B cell (primary cell): ENCODE measurements at places on chromosomes 7 and 10. TPM values are rescaled to one million over a fixed set of nuclear protein-coding genes. Genes with fewer than 3 reads are reported as not detected.

DNA sequence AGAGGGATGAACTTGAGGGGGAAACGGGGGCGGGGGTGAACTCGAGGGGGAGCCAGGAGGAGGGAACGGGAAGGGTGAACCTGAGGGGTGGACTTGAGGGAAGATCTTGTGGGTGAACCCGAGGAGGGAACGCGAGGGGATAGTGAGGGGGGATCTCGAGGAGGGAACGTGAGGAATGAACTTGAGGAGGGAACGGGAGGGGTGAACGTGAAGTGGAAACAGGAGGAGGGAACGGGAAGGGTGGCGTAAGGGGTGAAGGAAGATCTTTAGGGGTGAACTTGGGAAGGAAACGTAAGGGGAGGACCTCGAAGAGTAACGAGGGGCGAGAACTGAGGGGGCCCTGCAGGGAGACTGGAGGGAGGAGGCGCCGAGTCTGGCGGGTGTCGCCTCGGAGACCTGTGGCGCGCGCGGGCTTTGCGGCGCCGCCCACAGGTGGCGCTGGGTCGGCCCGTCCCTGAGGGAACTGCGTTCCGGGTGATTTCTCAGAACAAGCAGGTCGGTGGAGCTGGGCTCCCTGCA lies 651 bp downstream of the MYO3A start:
- H3K27ac ChIP-seq = no peak overlapping the region
- peaks cover 13% of the 10 kb centered on the region for H3K4me1 ChIP-seq
- H3K36me3 ChIP-seq = no peaks in the 10 kb centered on the region
- peak; percentile 55 for DNase-seq

DNA sequence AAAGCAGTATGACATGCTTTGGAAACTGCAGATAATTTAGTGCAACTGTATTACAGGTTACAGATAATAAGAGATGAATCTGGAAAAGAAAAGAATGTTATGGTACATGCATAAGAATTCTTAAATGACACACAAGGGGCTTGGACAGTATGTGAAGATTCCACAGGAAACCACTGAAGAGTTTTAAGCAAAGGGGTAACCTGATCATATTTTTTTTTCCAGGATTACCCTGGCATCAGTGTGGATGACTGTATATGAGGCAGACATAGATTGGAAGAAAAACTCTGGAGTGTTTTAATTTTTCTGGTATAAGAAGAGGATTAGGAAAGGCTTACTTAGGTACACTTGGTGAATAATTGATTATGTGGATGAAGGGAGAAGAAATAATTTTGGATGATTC lies 8.1 kb downstream of the TFPI2 start:
- no peak for DNase-seq
- H3K36me3 ChIP-seq = no peaks in the 10 kb centered on the region
- H3K4me1 ChIP-seq = no peaks in the 10 kb centered on the region
- H3K4me3 ChIP-seq = no peak overlapping the region

GRCh38 chr10:90023950-90024349 lies 322.6 kb downstream of the KIF20B start:
- no peaks in the 10 kb centered on the region for H3K27me3 ChIP-seq
- H3K4me3 ChIP-seq = no peak overlapping the region
- no peak overlapping the region for H3K27ac ChIP-seq
- no peak for DNase-seq
- H3K36me3 ChIP-seq = no peaks in the 10 kb centered on the region

DNA sequence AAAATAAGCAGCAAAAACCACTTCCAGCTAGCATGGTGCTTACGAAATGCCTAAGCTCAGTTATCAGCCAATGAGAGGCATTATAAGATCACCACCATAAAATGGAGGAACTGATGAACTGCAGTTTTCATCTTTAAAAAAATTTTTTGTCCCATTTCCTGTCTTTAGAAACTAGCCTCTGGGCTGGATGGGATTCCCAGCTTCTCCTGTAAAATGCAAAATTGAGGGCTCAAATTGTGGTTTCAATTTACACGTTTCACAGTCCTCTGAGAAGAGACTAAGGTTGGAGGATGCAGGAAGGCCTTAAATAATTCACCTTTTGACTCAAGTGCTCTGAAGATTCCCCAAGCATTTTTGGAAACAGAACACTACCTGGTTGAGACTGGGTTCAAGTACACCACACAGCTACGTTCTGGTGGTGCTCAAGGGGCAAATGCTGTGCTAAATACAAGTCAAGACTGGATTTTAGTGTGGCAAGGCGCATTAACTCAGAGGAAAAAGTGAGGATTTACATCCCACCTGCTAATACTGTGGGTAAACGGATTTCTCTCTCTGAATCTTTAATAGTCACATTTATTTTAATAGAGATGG lies 951 bp downstream of the ZNF25 start:
- peak overlapping the region; percentile 88 for H3K27ac ChIP-seq
- H3K36me3 ChIP-seq = peaks cover 1% of the 10 kb centered on the region
- no peak for DNase-seq
- H3K4me3 ChIP-seq = peak overlapping the region; percentile 64
- H3K4me1 ChIP-seq = peaks cover 9% of the 10 kb centered on the region

GRCh38 chr7:83930262-83930661 lies 264.3 kb downstream of the SEMA3A start:
- no peak overlapping the region for H3K4me3 ChIP-seq
- no peaks in the 10 kb centered on the region for H3K4me1 ChIP-seq
- no peaks in the 10 kb centered on the region for H3K36me3 ChIP-seq

DNA sequence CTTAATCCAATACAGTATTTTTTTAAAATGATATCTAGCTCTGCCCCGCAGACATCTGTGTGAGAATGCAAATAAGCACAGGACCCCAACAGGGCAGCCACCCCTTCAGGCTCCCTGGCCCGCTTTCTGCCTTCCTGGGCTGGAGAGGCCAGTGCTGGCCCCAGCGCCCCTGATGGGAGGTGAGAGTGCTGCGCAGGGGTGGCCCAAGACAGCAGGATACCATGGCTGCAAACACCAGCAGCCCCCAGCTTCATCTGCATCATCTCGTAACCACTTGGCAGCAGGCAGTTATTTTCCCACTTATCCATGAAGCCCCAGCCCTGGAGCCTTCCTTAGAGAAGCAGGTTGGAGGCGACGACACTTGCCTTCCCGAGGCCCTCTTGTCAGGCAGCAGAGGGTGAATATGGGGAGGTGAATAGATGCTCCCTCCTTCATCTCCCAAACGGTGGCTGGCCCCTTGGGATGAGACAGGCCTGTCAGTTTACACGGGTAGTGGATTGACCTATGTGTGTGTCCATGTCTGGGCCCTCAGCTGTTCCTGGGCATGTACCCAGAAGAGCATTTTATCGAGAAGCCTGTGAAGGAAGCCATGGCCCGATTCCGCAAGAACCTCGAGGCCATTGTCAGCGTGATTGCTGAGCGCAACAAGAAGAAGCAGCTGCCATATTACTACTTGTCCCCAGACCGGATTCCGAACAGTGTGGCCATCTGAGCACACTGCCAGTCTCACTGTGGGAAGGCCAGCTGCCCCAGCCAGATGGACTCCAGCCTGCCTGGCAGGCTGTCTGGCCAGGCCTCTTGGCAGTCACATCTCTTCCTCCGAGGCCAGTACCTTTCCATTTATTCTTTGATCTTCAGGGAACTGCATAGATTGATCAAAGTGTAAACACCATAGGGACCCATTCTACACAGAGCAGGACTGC lies 71.2 kb downstream of the ALOX5 start:
- H3K36me3 ChIP-seq = peaks cover 41% of the 10 kb centered on the region
- H3K4me3 ChIP-seq = no peak overlapping the region
- H3K27ac ChIP-seq = no peak overlapping the region
- H3K27me3 ChIP-seq = no peaks in the 10 kb centered on the region

DNA sequence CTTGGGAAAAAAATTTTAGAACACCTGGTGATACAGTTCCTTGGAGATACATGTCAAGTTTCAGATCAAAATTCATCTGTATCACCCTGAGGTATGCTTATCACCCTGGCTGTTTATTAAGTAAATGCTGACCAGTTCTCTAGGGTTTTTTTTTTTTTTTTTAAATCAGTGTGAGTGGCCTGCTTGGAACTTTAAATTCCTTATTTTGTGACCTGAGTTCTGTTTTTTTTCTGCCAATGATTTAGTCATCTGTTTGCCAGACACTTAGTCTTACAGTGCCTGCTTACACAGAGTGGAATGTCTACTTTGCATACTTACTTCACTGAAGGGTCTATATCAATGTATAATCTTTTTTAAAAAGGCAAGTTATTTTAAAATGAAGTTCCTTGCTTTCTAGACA lies 1.8 kb downstream of the TSPAN13 start:
- peak overlapping the region; percentile 92 for H3K4me3 ChIP-seq
- no peak for DNase-seq
- H3K27ac ChIP-seq = peak overlapping the region; percentile 11
- H3K36me3 ChIP-seq = no peaks in the 10 kb centered on the region

GRCh38 chr10:132679640-132680039 lies 106.3 kb downstream of the NKX6-2 start:
- no peaks in the 10 kb centered on the region for H3K27me3 ChIP-seq
- DNase-seq = no peak
- peaks cover 2% of the 10 kb centered on the region for H3K36me3 ChIP-seq
- H3K27ac ChIP-seq = no peak overlapping the region
- H3K4me1 ChIP-seq = peaks cover 9% of the 10 kb centered on the region

GRCh38 chr7:26179422-26179821 lies 21.1 kb downstream of the HNRNPA2B1 start:
- no peaks in the 10 kb centered on the region for H3K27me3 ChIP-seq
- H3K4me1 ChIP-seq = no peaks in the 10 kb centered on the region
- no peaks in the 10 kb centered on the region for H3K36me3 ChIP-seq
- no peak overlapping the region for H3K27ac ChIP-seq

- H3K36me3 ChIP-seq = no peaks in the 10 kb centered on the region
- peaks cover 20% of the 10 kb centered on the region for H3K4me1 ChIP-seq
- DNase-seq = peak; percentile 56
- no peak overlapping the region for H3K4me3 ChIP-seq
- H3K27me3 ChIP-seq = no peaks in the 10 kb centered on the region
These were observed 36.7 kb downstream of the BTBD16 start for GRCh38 chr10:122307669-122308416.

The FZD8 gene
- 1.7 and 1.9 TPM in 2 replicates for total RNA-seq

The MTURN gene
- 13.9 and 16.5 TPM in 2 replicates for total RNA-seq

The NAT16 gene
- total RNA-seq = not detected in 2 replicates

The CCDC172 gene
- not detected in 2 replicates for total RNA-seq
